ENCODE measurements at places on chromosomes 11 and 22.

DNA sequence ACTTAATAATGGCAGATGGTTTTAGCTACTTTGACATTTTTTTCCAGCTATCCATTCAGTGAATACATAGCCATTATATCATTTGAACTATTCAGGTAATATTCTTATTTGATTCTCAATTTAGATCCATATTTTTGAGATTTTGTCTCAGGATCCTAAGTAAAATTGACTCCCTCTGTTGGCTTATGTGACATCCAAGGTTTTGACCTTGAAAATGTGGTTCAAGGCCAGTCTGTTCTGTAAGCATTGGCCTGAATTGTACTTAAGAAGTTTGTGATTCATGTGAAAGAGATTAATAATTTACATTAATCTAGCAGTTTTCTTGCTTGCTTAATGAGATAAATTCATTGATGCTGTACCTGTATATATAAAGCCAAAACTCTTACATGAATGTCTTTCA is 1.6 kb upstream of the SLC17A6 start:
- no peak for DNase-seq

DNA sequence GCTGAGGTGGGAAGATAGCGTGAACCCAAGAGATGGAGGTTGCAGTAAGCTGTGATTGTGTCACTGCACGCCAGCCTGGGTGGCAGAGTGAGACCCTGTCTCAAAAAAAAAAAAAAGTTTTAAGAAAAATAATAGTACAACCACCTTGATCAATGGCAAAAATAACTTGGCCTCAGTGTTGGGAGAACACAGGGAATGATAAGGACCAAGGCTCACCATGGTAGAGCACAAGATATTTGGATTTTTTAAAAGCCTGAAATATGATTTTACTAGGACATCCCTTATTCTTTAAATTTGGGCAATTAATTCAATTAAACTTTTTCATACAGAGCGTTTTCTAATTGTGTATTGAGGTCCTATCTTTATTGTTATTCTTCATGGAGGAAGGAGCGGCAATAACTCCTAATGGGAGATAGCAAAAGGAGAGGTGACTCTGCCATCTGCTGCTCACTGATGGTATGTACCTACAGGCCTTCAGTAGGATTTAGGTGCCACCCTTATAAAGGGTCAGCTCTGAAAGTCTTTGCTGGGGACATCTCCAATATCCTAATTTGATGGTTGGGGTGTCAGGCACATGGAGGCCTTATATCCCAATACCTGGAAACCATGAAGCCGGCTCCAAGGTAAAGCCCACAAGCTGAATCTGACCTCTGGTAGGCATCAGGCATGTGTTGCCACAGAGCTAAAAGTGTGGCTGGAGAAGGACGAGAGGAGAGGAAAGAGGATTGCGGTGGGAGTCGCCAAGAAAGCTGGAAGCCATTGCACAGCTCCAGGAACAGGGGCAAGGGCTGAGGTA is 21.9 kb upstream of the POLD3 start:
- DNase-seq: peak; percentile 47

DNA sequence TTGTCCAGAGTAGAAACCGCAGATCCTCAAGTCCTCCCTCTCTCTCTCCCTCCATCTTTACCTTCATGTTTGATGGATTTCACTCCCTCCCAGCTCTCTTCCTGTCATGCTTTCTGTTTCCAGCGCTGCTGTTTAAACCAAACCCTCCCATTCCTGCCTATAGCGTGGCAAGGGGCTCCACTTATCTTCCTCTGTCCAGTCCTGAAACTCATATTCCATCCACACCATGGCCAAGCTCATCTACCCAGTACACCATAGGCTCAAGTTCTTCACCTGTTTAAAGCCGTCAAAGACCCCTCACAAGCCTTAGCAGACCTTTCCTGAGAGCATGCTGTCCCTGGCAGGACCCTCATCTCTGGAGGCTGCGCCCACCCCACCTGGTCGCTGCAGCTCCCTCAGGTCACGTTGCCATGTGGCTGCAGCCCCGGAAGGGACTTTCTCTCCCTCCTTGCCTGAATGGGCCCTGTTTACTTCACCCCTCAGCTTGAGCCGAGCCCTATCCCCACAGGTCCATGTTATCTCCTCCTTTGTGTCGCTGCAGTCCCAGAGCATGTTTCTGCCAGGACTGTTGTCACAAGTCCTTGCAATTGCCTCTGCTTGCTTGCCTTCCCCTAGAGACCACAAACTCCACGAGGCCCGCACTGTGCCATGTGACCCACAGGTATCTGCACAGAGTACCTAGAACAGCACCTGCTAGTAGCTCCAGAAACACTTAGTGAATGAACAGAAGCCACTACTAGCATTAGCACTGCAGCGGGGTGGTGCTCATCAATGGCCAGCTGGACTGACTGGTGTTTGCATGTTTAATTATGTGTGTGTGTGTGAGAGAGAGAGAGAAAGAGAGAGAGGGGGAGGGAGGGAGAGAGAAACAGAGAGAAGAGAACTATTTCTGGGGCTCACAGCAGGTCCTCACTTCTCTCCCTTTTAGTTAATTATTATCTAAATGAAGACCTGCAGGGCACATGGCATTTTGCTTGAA is 149.4 kb upstream of the SNX19 start:
- DNase-seq: no peak

- no peak for DNase-seq
These were observed 44.7 kb upstream of the MN1 start for GRCh38 chr22:27846248-27846757.

GRCh38 chr11:17720796-17721171 is 1.4 kb downstream of the MYOD1 start:
- DNase-seq: peak; percentile 16

- no peak for DNase-seq
These were observed 20.3 kb downstream of the ZC3H12C start for GRCh38 chr11:110113505-110113904.

DNA sequence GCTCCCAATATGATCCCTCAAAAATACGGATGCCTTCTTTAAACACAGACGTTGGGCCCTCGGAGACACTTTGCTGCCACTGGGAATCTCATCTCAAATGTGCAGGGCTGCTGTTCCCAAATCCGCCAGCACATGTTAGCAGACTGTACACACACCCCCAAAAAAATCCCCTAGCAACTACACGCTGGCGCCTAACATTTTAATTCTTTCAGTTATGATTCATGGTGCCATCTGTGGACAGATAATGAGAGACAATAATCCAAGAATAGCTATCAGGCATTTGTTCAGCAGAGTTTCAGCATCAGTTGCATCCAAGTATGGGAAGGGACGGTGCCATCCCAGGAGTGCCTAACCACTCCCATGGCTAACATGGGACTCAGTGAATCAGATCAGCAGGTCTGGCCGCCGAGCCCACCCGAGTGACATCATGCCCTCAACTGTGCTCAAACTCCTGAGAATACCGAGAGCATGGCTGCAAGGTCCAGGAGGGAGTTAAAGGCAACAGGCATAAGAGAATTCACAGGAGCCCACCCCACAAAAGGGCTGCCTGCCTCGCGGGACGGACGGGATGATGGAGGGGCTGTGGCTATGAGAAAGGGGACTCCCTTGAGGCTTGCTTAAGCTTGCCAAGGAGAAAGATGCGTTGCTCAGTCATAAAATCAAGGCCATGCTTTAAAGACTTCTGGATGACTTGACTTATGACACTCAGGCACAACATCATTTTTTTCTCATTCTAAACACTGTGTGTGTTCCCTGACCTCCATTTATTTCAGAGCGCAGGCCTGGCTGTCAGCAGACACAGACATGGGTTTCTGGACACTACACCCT is 337.0 kb downstream of the SHANK2 start:
- no peak for DNase-seq

DNA sequence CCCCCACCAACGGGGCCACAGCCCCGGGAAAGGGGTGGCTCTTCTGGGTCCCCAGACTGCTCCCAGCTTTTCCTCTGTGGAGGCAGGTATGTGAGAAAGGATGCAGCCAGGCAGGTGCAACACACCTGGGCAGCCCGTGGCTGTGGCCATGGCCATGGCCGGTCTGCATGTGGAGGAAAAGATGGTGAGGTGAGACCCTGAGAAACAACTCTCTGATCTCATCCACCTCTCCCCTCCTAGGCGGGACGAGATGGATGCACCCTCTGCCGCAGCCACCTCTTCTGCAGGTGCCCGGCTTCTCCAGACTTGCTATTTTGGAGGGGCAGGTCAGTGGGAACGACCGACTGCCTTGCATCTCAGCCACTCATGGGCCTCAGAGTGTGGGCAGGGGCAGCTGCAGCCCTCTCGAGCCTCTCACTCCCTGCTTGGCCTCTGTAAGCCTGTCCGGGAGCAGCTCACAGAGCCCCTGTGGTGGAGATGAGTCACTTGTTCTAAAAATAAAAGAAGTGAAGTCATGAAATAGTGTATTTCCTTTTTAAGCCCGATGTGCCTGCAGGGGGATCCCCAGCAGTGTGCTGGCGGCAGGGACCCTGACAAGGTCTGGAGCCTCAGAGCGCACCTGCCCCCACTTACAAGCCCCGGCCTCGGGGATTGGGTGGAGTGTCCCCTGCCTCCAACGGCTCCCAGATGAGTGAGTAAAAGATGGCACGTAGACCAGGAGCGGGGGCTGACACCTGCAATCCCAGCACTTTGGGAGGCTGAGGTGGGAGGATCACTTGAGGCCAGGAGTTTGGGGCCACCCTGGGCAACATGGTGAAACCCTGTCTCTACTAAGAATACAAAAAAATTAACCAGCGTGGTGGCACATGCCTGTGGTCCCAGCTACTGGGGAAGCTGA is 10.7 kb downstream of the SMIM38 start:
- DNase-seq: peak; percentile 36

GRCh38 chr11:117444711-117445658 is 117.3 kb downstream of the CEP164 start:
- no peak for DNase-seq

GRCh38 chr22:37848587-37849088 is 581 bp upstream of the EIF3L start:
- no peak for DNase-seq

DNA sequence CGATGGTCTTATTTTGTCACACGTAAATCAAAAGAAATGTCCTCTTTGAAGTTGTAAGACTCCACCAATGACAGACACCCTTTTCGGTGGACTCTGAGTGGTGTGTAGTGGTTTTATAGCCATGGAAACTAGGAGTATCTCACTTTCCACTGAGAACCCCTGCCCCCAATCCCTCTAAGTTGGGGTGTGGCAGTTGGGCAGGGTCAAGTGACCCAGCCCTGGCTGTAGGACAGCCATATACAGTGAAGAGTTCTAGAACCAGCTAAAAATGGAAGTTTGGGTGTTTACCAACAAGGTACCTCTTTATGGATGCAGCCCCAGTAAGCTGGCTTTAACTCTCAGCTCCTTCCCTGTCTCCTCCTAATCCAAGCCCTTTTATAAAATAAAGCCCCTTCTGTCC is 5.2 kb downstream of the C22orf31 start:
- DNase-seq: no peak

- DNase-seq: no peak
These were observed 24.0 kb upstream of the CREB3L1 start for GRCh38 chr11:46253258-46254132.

- no peak for DNase-seq
These were observed 1.7 kb upstream of the ME3 start for GRCh38 chr11:86673872-86674750.

DNA sequence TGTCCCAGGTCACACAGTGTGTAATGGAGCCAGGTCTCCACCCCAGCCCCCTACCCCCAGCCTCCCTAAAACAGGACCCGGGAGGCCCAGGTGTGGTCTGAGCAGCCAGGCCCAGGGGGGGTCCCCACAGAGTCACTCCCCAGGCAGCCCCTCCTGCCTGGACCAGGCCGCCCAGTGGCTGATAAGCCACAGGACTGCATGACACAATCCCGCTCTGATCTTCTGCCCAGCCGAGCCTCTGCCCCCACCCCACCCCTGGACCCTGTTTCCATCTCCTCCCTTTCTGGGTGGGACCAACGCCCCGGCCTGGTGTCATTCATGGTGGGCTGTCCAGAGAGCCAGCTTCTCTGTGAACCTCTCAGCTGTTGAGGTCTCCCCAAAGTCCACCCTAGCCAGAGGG is 7.8 kb upstream of the LIF start:
- DNase-seq: no peak

DNA sequence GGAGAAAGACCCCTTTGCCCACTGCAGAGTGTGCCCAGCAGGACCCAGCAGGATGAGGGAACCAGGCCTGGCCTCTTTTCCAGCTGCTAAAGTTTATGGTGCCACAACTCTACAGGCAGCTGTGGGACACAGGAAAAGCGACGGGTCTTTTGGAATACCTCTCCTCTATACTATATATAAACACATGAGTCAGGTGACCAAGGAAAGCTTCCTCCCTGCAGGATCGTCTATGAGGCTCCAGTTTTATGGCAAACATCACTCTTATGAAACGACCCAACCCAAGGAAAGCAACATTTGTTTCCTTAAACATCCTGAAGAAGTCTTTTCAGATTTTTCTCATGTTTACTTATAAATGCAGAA is 102.8 kb upstream of the AKIP1 start:
- DNase-seq: no peak

- DNase-seq: no peak
These were observed 255.2 kb upstream of the POU2AF2 start for GRCh38 chr11:110990311-110990710.

DNA sequence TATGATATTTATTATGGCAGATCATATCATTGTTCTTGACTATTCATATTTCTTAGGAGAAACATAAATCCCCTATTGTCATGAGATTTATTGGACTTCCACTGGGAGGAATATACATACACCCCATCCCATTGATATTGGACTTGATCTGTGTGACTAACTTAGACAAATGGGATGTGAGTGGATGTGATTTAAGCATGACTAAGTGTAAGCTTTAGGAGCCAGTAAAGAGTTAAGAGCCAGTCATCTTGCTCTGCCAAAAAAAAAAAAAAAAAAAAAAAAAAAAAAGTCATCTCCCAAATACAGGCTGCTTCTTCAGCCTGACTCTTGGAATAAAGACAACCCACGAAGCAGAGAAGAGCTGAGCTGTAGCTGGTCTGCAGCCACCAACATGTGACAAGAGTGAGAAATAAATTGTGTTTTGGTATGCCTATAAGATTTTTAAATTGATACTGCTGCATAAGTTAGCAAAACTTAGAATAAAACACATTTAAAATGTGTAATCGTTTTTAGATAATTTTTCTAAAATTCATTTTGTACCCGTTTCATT is 595.0 kb upstream of the LRRC4C start:
- DNase-seq: no peak

GRCh38 chr22:31185056-31185455 is 25.1 kb downstream of the RNF185 start:
- no peak for DNase-seq

- no peak for DNase-seq
These were observed 1.1 kb downstream of the CD151 start for GRCh38 chr11:833849-834311.

DNA sequence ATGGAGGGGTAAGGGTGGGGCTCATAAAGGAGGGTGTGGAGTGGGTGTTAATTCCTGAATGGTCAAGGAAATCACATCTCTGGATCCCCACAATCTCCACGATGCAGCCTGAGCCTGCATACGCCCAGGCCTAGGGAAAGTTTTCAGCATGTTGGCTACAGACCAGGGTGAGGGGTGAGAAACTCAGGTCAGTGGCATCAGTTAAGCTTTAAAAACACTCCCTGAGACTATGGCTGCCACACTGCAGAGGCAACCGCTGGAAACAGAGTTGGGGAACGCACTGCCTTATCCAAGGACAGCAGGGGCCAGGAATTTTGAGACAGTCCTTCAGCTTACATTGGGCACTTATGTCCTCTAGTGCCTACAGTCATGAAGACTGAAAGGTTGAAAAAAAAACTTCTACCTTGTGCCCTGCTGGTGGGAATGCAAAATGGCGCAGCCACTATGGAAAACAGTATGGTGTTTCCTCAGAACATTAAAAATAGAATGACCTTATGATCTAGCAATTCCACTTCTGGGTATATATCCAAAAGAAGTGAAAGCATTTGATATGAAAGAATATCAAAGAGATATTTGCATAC is 19.7 kb downstream of the DKK3 start:
- DNase-seq: no peak
